ENCODE measurements at places on chromosomes 7 and 10.

- no peak for DNase-seq
Measured at GRCh38 chr7:26181474-26182227, 18.9 kb downstream of the HNRNPA2B1 start.

DNA sequence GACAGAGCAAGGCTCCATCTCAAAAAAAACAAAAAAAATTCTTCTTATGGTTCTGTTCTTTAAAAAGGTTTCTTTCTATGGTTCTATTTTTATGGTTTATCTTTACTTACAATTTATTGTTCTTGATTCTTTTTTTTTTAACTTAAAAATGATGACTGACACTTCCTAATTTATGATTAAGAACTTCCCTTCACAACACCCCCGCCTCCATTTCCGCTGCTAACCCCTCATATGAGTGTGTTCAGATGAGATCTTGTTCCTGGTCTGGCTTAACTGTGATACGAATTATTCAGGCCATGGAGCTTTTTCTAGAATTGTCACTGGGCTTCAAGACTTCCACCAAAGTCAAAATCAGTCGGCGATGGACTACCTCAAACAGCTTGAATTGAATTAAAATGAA, 33.9 kb downstream of the PTER start:
- DNase-seq, result peak; percentile 4

DNA sequence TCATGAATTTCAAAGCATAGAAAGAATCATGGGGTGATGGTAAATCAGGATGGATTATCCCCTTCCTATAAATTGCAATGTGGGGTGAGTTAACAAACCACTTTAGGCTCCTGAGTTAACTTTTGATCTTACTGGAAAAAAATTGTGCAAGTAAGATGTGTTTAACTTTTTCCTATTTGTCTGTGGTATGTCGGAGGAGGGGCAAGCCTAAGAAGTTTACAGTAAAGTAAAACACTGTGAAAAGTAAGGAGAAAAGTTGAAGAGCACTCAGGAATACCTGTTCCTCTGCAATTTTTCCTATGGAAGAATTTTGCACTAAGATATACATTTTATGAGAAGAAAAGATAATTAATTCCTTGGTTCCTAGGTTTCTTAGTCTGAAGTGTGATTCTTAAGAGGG, 44.4 kb downstream of the IFIT5 start:
- no peak for DNase-seq

DNA sequence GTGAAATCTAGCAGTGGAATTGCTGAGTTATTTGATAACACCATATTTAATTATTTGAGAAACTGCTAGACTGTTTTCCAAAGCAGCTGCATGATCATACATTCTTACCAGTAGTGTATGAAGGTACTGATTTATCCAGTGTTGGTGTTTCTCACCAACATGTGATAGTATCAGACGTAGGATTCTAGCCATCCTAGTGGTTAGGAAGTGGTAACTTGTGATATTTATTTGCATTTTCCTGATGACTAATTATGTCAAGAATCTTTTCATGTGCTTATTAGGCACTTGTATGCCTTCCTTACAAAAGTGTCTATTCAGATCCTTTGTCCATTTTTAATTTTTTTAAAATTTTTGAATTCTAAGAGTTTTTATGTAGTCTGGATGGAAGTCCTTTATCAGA, 54.2 kb upstream of the PLXDC2 start:
- DNase-seq, result no peak

GRCh38 chr7:106657085-106657991, 3.6 kb downstream of the CCDC71L start:
- DNase-seq, result no peak

DNA sequence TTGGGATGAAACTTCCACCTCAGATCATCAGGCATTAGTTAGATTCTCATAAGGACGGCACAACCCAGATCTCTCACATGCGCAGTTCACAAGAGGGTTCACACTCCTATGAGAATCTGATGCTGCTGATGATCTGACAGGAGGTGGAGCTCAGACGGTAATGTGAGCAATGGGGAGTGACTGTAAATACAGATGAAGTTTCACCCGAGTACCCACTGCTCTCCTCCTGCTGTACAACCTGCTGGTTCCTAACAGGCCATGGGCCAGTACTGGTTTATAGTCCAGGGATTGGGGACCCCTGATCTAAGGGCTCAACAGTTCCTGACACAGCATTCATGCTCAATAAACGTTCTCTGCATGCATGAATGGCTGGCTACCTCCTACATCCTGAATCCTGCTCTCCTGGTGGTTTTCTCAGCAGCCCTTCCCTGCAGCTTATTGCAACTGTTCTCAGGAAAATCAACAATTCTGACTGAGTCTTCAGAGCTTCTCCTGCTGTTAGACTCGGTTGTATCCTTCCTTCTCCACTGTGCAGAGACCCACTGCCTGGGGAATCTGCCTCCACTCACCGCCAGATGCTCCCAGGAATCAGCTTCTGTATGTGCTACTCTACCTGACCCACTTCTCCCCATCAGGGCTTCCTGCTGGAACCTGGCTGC, 17.4 kb downstream of the PDE6C start:
- no peak for DNase-seq

GRCh38 chr10:14311206-14311957, 19.3 kb downstream of the FRMD4A start:
- no peak for DNase-seq

DNA sequence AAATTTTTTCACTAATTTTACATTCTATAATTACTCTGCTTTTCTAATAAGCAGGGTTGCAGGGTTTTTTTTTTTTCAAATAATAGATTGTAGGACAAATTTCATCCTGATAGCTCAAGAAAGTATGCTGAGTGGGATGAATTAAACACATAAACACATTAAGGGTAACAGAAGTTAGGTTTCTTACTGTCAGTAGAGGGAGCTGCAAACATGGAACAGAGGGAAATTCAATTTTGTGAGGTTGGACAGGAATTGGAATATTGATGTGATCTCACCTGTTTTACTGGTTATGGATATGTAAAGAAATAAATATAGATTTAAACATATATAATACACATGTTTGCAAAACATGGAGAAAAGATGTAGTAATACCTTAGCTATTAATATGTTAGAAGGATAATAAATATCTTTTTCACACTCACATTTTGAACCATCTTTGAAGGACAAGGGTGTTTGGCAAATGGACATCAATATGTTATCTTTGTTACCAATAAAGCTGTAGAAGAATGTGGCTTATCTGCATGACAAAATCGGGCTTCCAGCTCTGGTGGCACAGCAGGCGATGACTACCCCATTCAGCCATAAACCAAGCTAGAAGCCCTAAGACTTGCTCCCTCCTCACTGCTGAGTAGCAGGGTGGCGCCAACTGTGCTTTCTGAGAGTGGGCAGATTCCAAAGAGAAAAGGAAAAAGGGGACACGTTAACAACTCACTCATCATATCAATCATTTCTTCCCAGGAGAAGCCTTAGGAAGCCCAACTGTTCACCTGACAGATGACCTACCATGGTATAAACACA, 1257.4 kb downstream of the GATA3 start:
- DNase-seq, result no peak

GRCh38 chr10:118701529-118702323, 53.0 kb downstream of the CACUL1 start:
- DNase-seq, result no peak

DNA sequence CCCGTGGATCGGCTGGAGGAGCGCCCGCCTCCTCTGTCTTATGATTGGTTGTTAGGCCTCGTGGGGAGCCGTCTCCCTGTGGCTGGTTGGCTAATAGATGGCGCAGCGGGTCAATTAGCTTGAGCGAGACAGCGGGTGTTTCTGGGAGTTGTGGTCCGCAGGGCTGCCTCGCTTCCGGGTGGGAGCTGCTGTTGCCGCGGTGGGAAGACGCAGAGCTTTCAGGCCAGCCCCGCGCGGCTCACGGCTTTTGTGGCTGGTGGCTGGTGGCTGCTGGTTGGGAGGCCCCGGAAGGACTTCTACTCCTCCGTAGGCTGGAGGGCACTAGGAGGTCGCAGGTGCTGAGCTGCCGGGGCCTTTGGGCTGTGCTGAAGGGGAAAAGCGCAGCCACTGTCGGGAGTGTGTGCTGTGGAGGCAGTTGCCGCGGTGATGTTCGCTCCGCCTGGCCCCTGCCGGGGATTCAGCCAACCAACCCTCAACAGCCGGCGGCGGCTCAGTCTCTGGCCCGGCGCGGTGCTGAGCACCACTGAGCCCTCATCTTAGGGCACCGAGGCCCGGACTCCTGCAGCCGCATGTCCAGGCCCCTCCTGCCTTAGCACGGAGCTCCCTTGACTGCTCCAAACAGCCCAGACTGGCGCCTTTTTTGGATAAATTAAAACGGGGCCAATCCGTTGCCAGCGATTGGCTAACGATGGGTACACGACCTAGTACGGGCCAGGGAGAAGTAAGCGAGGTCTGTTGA, 652 bp upstream of the C10orf143 start:
- peak; percentile 87 for DNase-seq

GRCh38 chr7:134710854-134711624, 64.4 kb downstream of the BPGM start:
- DNase-seq, result peak; percentile 27

DNA sequence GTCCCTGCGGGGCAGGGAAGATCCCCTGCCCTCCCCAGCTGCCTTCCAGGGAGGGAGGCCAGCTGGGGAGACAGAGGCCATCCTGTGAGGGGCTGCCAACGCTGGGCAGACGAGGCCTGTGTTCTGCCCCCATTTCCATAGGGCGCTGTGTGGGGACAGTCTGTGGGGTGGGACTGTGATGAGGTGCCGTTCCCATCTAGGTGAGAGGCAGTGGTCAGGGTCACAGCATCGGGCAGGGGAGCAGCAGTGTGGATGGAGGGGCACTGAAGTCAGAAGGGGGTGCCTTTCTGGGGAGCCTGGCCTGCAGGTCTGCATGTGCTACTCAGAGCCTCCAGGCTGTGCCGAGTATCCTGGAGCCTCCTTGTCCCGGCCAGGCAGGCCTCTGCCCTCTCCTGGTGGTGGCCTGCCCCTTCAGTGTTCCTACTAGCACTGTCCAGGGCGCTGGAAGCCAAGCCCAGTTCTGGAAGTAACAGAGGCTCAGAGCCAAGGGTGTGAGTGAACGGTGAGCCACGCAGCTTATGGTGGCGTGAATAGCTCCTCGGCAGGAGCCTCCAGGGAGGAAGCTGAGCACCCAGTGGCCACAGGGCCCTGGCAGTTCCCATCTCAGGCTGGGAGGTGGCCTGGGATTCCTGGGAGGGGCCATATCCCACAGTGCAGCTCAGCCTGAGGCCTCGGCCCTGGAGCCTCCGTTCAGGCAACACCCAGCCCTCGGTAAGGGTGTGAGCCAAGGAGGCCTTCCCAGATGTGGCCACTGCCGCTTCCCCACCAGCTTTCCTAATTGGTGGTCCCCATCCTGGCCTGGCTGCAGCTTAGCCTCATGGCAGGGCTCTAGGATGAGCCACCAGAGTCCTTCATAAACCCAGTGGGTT, 23.3 kb upstream of the CSGALNACT2 start:
- no peak for DNase-seq

GRCh38 chr7:25926891-25927625, 224.9 kb upstream of the NFE2L3 start:
- DNase-seq, result no peak

GRCh38 chr7:128863433-128863989, 855 bp downstream of the ATP6V1F start:
- DNase-seq, result peak; percentile 28
